Activated T-helper 9 cell treated with anti-CD3 and anti-CD28 coated beads, Interleukin-2, amount 50 U/mL, for 16 hours (primary cell): ENCODE measurements at places on chromosomes 7 and 10.

GRCh38 chr7:85239109-85239508 is 52.3 kb upstream of the SEMA3D start:
- DNase-seq, result no peak

- DNase-seq, result no peak
Observed at GRCh38 chr10:100114976-100115770, 33.5 kb upstream of the CPN1 start.

DNA sequence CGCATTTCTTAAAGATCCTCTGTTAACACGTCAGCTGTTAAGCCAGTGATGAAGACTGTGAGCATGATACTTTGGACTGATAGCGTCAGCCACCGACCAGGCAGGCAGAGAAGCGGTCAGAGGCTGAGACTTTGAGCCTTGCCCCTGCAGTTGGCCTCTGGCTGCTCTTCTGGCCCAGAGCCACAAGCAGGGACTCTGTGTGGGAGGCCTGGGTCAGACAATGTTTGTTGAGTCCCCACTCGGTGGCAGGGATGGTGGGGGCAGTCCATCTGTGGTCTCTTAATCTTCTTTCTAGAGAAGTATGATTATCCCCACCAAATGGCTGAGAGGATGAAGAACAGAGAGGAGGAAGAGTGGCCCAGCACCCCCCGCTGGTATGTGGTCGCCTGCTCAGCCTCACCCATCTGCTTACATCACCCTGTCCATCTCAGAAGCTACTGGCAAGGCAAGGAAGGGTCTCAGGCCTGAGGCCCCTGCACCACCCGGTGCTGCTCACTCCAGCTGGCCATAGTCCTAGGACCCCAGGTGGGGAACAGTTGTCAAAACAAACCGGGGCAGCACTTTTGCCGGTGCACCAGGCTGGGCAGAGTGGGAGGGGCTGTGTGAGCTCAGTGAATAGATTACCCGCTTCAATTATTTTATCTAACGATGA is 202.9 kb downstream of the GRID1 start:
- DNase-seq, result no peak

DNA sequence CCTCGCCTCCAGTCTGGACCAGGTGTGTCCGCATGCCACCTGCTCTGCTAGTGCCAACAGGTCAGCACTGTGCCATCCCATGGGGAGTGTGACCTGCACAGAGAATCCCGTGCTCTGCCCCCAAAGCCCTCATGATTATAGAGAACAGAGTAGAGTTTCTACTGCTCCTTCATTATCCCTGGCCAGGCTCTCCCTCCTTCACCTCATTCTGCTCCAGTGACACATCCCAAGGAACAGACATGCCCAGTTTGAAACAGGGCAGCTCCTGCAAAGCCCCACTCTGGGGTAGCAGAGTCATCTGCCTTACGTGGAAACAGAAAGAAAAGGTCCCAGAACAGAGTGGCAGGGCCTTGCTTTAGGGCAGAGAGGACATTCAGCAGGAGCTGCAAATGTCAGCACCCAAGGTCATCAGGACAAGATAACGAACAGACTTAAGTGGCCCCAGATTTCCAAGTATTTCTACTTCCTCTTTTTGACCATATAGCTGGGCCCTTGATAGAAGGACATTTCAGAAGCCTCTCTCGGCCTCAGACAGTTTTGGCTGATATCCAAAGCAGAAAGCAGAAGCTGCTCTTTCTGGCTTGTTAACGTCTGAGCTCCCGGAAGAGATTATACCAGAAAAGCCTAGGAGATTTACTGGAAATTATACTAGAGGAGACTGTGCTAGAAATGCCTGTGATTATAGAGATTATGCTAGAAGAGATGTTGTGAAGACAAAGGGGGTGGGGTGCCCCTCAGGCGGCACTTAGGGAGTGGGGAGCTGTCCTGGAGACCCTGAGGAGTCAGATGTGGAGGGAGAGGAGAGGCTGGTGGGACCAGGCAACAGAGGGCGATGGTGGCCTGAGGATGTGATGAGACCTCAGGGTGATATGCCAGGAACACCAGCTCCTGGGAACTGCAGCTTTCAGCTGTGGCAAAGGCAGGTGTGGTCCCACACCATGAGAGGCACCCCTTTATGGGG is 12.6 kb downstream of the TMEM176B start:
- DNase-seq, result no peak

GRCh38 chr10:70358446-70358845 is 24.0 kb downstream of the LRRC20 start:
- DNase-seq, result no peak

- no peak for DNase-seq
Observed at GRCh38 chr10:74022926-74023629, 25.2 kb downstream of the VCL start.

GRCh38 chr7:151715666-151716315 is 161.1 kb downstream of the PRKAG2 start:
- DNase-seq, result no peak

- no peak for DNase-seq
Observed at GRCh38 chr10:118544401-118544948, 51.0 kb downstream of the PRLHR start.

DNA sequence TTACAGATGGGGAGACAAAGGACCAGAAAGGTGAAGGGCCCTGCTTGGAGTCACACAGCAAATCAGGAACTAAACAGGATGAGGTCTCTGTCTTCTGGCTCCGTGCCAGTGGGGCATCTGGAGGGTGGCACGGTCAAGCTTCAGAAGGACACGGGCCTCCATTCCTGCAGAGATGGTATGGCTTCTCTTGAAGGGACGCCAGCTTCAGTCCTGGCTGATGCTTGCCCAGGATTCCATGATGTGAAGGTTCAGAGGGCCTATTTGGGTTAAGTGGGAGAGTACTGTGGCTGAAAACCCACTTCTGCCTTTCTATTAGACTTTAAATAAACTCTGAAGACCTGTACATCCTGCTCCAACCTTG is 6.1 kb downstream of the RAMP3 start:
- DNase-seq, result no peak

DNA sequence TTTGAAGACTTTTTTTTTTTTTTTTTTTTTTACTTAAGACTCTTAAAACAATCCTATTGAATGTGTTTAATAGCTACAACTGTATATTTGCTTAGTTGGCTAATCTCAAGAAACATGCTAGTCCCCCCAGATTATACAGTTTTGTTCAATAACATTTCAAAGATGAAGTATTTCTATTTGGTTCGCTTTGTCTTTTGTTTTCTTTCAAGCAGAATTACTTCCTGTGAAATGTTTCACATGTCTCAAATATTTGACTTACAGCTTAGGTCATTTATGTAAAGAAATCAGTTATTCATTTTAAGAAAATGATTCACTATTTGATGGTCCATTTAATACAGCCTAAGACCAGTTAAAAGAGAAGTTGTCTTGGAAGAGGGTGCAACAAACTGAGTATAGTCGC is 12.8 kb upstream of the LAMB1 start:
- DNase-seq, result no peak

DNA sequence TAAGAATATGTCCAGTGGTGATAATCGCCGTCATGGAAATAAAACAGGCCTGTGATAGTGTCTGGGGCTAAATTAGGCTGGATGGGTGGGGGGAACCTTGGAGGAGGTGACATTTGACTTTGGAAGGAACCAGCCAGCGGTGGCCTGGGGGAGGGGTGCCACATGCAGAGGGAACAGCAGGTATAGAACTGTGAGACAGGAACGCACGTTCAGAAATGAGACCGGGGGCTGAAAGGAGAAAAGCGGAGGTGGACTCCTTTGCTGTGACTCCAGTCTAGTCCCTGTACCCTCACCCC is 2.6 kb upstream of the CYP26A1 start:
- no peak for DNase-seq

GRCh38 chr7:75842836-75843446 is 29.3 kb upstream of the CCL24 start:
- peak; percentile 2 for DNase-seq

- DNase-seq, result no peak
Observed at GRCh38 chr10:130363899-130364445, 227.8 kb downstream of the GLRX3 start.

GRCh38 chr10:15300697-15301096 is 70.4 kb downstream of the FAM171A1 start:
- DNase-seq, result no peak

DNA sequence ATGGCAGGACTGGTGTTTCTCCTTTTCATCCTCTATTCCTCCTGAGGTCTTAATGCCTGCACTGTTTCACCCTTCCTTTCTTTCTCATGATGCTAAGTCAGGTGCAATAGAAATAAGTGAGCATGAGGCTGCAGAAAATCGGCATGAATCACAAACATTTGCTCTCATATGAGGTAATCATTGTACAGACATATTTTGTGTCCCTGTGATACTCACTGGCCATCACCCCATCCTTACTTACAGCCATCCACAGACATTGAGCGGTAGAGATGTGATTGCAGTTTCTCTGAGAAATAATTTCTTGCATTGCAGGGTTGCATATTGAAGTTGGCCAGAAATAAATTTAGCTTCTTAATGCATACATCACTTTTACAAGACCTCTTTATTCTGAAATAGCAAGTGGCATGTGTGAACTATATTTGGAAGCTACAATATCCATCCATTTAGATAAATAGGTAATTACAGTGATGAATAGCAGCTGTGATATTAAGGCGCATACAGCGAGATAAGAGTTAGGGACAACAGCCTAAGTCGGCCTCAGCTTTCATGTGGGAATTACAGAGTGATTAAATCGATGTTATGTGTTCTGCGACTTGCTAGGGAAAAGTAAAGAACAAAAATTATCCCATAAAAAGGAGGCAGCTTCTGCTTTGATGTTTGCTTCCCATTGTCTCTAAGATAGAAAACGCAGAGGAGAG is 612.6 kb downstream of the SORCS3 start:
- DNase-seq, result no peak

- no peak for DNase-seq
Observed at GRCh38 chr7:44757311-44757710, 8.7 kb downstream of the ZMIZ2 start.

DNA sequence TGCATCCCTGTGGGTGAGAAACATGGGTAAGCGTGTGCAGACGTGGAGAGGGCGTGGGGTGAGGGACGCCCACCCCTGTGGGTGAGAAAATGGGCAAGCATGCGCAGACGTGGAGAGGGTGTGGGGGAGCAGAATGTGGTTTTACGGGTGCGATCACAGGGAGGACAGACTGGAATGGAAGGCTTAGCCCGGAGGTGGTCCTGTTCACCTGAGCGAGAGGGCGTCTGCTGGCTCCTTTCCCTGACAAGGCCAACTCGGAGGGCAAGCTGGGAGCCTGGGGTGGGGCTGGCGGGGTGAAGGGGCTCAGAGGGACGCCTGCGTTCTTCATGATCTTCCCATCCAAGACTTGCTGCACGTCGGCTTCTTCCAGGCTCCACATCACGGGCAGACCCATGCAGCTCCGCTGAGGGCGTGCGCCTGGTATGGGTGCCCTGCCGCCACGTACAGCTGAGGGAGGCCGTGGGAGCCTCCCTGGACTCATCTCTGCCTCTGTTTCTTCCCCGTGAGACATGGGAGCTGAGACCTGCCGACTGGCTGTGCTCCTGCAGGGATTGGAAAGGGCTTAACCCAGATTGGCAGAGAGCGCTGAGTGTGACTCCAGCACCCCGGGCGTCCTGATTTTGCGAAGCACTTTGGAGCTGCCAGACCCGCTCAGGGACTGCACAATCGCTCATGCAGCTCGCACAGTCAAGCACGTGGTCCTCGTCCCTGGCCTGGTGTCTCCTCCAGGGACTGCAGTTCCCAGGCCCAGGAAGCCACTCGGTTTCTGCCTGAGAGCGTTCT is 74.3 kb upstream of the SHH start:
- DNase-seq, result no peak

DNA sequence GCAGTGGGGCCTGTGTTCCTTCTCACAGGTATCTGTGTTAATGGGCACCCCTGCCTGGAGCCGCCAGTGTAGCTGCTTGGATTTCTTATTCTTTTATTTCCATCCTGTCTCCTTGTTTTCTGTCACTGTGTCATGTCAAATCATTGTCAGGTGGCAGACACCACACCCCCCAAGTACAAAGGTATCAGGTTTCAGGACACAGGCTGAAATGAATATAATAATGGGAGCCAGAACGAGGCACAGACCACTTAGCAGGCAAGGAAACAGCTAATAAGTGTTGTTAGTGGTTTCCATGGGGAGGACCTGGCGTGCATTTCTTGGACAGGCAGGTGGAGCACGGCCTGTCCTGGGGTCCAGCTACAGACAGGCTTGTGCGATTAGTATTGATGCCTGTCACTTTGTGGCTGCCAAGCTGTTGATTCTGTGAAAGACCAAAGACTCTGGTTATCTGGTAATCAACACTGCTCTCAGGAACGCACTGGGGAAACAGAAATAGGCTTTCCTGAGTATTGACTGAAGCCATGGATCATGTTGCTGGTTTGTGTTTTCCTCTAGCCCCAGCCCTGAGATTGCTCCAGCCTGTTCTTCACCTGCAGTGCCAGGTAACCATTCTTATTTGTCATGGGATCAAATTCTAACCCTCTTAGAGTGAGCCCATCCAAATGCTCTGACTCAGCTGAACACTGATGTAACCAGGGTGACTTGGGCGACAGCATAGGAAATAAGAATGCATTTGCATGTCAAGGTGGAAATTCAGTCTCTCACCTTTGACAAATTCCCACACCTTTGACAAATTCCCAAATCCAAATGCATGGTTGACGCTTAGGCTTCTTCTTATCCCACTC is 1002.0 kb downstream of the LRMDA start:
- no peak for DNase-seq

DNA sequence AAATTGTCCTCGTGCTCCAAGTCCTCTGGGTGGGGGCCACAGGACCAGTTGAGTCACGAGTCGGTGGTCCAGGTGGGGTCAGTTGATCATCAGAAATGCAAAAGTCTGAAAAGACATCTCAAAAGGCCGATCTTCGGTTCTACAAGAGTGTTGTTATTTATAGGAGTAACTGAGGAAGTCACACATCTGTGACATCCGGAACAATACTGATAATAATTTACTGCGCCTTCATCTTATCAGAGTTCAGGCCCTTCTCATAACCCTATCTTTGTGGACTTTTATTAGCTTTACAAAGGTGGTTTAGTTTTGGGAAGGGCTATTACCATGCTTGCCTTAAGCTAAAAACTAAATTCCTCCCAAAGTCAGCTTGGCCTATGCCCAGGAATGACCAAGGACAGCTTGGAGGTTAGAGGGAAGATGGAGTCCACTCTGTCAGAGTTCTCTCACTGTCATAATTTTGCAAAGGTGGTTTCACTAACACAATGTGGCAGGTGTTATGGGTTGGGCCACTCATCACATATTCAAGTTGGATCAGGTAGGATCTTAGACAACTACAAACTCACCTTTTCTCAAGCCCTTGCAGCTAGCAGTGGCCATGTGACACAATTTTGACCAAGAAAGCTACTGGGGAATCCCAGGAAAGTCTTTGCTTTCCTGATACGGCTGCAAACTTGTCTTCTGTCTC is 54.7 kb upstream of the CHST3 start:
- no peak for DNase-seq

DNA sequence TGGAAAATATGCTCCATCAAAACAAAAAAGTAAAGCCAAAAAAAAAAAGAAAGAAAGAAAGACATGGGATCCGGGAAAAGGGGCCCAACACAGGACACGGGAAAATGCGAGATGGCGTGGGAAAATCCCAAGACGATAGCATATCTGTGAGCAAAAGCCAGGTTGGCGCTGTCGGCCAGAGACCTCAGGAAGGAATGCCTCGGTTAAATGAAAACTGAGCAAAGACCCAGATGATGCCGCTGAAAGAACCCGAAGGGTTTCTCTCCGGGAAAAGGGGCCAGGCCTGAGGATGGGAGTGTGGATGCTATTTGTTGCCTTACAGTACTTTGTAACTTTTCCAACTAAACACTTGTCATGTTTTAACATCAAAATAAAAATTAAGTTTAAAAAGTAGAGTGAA is 49.5 kb upstream of the PPP2R2D start:
- no peak for DNase-seq
